Caki2 (cell line): ENCODE measurements at places on chromosomes 7 and 10. TPM values are rescaled to one million over a fixed set of nuclear protein-coding genes. Genes with fewer than 3 reads are reported as not detected.

- DNase-seq, result no peak
These were observed 265.4 kb upstream of the NFE2L3 start for GRCh38 chr7:25886387-25887240.

GRCh38 chr10:110724116-110724921, 80.2 kb downstream of the RBM20 start:
- no peak for DNase-seq

GRCh38 chr10:30445711-30446110, 11.7 kb downstream of the MAP3K8 start:
- no peak for DNase-seq

- no peak for DNase-seq
These were observed 337.1 kb upstream of the AKR1E2 start for GRCh38 chr10:4488904-4489303.

FFAR4 gene
- total RNA-seq, result not detected in 2 replicates
